ENCODE measurements at places on chromosomes 6 and 20.
A peak's percentile ranks its signal among the peaks of the same experiment; 100 is the strongest.

- peak; percentile 97 for DNase-seq
These were observed 92.5 kb upstream of the ADGRF1 start for GRCh38 chr6:47134476-47135189.

GRCh38 chr20:9040863-9041524 lies 27.9 kb upstream of the PLCB4 start:
- DNase-seq: peak; percentile 53

GRCh38 chr20:55947701-55948100 lies 57.6 kb downstream of the CBLN4 start:
- no peak for DNase-seq

GRCh38 chr6:91243436-91243835 lies 656.6 kb upstream of the MAP3K7 start:
- no peak for DNase-seq

GRCh38 chr6:29619578-29620160 lies 13.3 kb downstream of the GABBR1 start:
- no peak for DNase-seq

GRCh38 chr6:169073311-169073710 lies 180.3 kb downstream of the THBS2 start:
- peak; percentile 77 for DNase-seq

DNA sequence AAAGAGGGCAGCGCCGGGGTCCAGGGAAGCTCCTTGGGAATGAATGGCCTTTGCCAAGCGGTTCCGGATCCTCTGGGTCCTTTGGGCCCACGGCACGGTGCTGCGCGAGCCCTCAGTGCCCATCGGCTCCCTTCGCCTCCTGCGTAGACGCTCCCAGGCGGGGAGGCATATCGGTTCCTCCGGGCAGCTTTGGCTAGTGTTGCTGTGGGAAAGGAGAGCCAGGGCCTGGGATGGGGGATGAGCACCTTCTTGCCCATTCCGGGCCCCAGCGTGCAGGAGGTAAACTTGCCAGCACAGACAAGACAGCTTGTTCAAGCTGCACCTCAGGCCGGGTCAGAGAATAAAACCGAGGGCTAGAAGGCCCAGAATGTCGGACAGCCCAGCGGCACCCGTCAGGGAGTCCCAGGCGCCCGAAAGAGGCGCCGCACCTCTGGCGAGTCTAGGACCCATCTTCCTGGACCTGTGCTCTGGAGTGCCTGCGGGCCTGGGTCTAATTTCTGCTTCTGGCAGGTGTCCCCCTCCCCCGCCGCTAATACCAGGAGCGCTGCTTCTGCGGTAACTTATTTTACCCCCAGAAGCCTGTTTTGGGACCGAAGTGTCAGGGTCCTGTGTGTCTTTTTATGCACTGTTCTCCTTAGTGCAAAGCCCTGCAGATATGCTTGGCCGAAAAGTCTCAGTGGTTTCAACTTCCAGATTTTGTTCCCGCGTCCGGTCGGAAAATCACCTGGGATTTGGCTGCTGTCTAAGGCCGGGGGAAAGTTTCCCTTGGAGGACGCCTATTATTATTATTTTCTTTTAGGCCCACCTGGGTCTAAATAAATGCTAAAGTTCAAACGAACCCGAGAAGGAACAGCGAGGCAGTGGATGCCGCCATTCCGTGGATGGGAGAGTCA lies 1.7 kb upstream of the TFAP2C start:
- no peak for DNase-seq

- no peak for DNase-seq
These were observed 254.0 kb downstream of the CDC5L start for GRCh38 chr6:44641344-44642031.

DNA sequence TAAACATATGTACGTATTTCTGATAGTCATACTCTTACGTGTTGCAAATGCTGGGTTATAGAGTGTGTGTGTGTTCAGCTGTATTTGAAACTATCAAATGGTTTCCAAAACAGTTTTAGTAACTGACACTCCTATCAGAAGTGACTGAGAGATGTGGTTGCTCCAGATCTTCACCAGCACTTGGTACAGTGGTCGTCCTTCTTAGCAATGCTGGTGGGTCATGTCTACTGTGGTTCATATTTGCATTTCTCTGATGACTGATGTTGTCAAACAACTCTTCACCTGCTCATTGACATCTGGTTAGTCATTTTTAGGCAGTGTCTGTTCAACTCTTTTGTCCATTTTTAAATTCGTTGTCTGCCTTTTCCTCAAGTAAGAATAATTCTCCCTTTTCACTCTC lies 259.3 kb downstream of the KIF16B start:
- DNase-seq: no peak

DNA sequence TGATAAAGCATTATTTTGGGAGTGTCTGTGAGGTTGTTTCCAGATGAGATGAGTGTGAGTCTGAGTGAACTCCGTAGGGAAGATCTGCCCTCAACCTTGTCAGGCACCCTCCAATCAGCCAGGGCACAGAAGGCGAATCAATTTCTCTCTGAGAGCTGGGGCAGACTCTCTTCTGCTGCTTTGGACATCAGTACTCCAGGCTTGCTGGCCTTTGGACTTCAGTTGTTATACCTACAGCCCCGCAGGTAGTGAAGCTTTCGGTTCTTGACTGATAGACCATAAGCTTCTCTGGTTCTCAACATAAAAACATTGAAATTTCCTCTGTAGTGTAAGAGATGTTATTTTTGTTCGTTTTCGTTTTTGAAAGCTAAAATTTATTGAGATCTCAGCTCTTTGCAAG lies 71.4 kb downstream of the MAFB start:
- no peak for DNase-seq

Data from iris pigment epithelial cell (primary cell).